ENCODE measurements at places on chromosomes 13 and 19. TPM values are rescaled to one million over a fixed set of nuclear protein-coding genes. Genes with fewer than 3 reads are reported as not detected.
A peak's percentile ranks its signal among the peaks of the same experiment; 100 is the strongest.

ZNF823 gene
- 9.2 TPM for total RNA-seq

GRCh38 chr19:1855040-1855827, 7.0 kb upstream of the REXO1 start:
- peaks cover 45% of the 10 kb centered on the region for H3K4me1 ChIP-seq
- H3K4me3 ChIP-seq: peak overlapping the region; percentile 33
- no peaks in the 10 kb centered on the region for H3K27me3 ChIP-seq

DNA sequence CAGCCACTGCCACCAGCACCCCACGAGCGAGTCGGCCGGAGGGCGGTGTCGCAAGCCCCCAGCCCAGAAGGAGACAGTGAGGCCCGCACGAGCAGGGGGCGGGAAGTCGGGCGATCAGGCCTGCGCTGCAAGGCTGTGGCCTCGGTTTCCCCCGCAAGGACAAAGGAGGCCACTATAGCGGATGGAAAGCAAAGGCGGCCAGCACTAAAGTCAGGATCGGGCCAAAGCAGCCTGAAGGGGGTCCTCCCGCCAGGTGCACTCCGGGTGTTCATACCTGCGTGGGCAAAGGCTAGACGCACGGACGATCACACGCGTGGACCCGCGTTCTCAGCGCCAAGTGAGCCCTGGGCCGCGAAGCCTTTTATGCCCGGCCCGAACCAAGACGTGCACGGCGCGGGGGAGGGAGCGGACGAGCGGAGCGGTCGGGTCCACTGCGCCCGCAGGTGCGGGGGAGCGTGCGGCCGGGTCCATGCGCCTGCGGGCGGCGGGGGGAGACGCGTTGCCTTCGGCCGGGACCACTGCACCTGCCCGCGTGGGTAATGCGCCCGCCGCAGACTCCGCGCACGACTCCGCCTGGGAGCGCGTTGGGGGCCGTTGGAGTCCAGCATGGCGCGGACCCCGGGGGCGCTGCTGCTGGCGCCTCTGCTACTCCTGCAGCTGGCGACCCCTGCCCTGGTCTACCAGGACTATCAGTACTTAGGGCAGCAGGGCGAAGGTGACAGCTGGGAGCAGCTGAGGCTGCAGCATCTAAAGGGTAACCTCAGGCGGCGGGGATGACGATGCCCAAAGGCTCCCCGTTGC, at the start of the genes PRDX2 and THSD8:
Gene PRDX2 (minus strand): TSS at position 335 of the 801 bp plus-strand sequence. CDS start 539 bp downstream, outside the sequence.
Gene THSD8 (plus strand): TSS at position 604 of the 801 bp plus-strand sequence. CDS start 3 bp downstream, at position 607.
- H3K27me3 ChIP-seq: no peaks in the 10 kb centered on the region
- peak within 1 kb of the TSS; percentile 78 for H3K27ac ChIP-seq
- H3K4me1 ChIP-seq: peaks cover 6% of the 10 kb centered on the region
- H3K36me3 ChIP-seq: peaks cover 9% of the 10 kb centered on the region
- peak within 1 kb of the TSS; percentile 90 for H3K4me3 ChIP-seq

GRCh38 chr13:80454245-80454644, 113.3 kb upstream of the SPRY2 start:
- no peaks in the 10 kb centered on the region for H3K27me3 ChIP-seq
- no peak overlapping the region for H3K4me3 ChIP-seq
- H3K36me3 ChIP-seq: no peaks in the 10 kb centered on the region
- no peaks in the 10 kb centered on the region for H3K4me1 ChIP-seq

- peaks cover 3% of the 10 kb centered on the region for H3K4me1 ChIP-seq
- H3K36me3 ChIP-seq: peaks cover 10% of the 10 kb centered on the region
- no peaks in the 10 kb centered on the region for H3K27me3 ChIP-seq
- H3K4me3 ChIP-seq: no peak overlapping the region
These were observed 29.2 kb downstream of the COG6 start for GRCh38 chr13:39684531-39685137.

Measured in IMR-90 (cell line).